ENCODE measurements at places on chromosomes 11 and 22. TPM values are rescaled to one million over a fixed set of nuclear protein-coding genes. Genes with fewer than 3 reads are reported as not detected.

The ASCC2 gene
- total RNA-seq: 30.4 TPM

The DRG1 gene
- 87.5 TPM for total RNA-seq

The SCGB1A1 gene
- not detected for total RNA-seq

The SYT7 gene
- total RNA-seq: 4.3 TPM

The TOM1 gene
- total RNA-seq: 91.8 TPM

Measured in articular chondrocyte of knee joint (primary cell).